Fibroblast of gingiva (primary cell): ENCODE measurements at places on chromosomes 2 and 18.

- DNase-seq = peak; percentile 62
Measured at GRCh38 chr2:33340280-33340679, 136.2 kb upstream of the RASGRP3 start.

DNA sequence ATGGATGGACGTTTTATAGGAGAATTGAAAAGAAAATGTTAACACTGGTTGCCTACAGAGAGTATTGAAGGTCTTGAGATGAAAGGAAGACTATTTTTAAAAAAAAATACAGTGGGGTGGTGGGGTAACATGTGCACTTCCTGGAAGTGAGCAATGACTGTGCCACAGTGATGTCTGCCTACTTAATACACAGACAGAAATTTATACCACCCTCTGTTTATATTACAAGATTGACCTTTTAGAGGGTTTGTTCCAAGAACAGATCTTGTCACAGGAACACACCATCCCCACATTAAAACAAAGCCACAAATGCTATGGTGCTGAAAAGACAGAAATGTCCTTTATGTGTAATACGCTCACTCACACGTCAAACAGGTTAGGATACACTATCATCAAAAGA, 87.6 kb downstream of the THADA start:
- DNase-seq = no peak

- DNase-seq = no peak
Measured at GRCh38 chr2:6982934-6983589, 65.8 kb downstream of the RNF144A start.

DNA sequence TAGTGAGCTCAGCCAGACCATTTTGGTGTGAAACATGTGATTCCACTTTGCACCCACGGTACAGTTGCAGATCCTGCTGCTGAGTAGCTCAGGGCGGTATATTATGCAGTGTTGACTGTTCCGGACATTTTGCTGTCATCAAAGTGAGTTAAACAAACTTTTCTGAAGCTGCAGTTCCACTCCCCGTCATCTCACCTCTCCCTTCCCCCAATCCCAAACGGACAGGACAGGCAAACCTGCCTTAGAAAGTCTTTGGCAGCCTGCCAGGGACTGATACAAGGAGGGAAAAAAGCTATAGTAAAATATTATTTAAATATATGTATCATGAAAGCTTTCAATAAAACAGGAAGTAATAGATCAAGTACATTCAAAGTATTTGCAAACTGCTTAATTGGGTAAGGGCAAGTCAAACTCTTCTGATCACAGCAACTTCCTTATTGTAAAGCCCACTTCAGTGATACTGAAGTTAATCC, 35.5 kb upstream of the SP5 start:
- no peak for DNase-seq

- DNase-seq = no peak
Measured at GRCh38 chr2:127651971-127652550, 6.1 kb downstream of the GPR17 start.

GRCh38 chr2:95387358-95387757, 15.2 kb upstream of the FAHD2A start:
- DNase-seq = no peak

GRCh38 chr2:127586136-127586535, 50.7 kb downstream of the MYO7B start:
- no peak for DNase-seq

DNA sequence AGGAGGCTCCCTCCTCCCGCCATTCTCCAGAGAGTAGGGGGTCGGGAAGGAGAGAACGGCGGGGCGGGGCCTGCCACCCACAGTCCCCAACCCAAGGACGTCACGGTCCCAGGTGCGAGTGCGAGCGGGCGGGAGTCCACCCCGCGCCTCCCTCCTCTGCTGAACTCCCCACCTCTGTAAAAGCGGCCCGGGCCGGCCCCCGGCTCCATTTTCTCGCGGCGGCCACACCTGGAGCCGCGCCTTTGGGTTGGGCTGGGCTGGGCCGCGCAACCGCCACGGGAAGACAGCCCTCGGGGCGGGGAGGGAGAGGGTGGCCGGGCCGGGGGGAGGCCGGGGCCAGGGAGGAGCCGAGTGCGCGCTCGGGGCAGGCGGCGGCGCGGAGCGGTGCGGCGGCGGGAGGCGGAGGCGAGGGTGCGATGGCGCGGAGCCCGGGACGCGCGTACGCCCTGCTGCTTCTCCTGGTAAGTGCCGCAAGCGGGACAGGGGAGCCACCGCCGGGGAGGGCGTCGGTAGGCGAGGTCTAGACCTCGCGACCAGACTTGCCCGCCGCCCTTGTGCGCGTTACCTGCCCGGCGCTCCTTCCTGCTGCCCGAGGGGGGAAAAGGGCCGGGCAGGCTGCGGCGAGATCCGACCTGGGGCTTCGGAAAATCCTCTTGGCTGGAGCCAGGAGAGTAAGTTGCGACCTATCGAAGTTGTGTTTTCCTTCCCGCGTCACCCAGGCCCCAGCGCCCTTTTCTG, at the start of gene DSG2:
Gene DSG2 (plus strand): TSS at position 342 of the 738 bp plus-strand sequence. CDS start 75 bp downstream, at position 417.
- DNase-seq = no peak

- DNase-seq = no peak
Measured at GRCh38 chr2:19576411-19576810, 218.0 kb upstream of the OSR1 start.

DNA sequence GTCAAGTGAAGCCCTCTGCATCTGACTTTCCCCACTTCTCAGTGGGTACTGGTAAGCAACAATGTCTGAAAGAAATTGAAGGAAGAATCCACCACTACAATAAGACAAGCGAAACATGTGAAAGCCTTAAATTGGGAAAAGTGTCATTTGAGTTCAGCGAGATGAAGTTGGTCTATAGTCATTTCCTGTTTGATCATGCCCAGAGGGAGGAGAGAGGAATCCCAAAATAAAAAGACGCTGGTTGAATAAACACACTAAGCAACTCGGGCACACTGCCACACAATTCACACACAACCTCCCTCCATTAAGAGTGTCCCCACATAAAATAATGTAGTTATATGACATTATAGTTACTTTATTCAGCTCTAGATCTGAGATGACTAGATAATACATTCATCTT, 166.1 kb downstream of the CBLN2 start:
- no peak for DNase-seq

DNA sequence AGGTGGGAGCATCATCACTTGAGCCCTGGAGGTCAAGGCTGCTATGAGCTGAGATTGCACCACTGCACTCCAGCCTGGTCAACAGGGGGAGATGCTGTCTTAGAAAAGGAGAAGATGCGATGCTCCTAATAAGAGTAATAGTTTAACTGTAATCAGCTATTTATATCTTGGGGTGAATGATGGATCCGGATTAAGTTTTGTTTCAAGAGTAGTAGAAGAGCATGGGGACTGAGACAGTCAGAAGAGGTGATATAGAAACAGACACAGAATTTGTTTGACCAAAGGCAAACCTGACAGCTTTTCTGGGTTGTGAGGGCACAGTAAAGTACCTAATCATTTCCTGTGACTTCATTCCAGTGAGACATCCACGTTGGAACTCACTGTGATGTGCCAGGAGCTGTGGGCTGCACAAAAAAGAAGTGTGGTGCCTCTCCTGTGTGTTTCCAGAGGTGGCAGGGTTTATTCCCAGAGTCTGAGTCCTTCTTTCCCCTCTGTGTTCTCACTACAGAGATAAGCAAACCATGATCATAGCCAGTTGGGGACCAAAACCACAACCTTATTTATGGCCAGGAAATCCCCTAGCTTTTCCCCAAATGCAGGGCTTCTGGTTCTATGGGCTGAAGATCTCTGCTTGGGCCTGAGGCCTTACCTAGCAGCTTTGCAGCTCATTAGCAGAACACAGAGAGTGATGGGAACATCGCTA, 113.7 kb downstream of the XRCC5 start:
- DNase-seq = no peak

DNA sequence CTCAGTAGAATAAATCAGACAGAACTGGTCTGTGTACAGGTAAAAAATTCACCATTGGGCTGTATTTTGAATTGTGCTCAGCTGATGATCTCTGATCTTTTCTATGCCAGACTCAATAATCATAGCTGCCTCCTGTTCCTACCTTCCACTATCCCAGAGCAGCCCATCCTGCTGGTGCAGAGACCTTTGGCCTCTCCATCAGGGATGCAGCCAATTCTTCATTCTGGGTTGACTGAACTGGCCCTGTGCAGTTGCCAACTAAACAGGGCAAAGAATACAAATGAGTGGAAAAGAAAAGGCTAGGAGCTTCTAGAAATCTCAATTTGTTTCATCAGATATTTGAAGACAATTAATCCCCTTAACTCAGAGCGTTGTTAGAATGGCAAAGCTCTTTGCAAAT, 1781.3 kb upstream of the CELF4 start:
- DNase-seq = no peak

DNA sequence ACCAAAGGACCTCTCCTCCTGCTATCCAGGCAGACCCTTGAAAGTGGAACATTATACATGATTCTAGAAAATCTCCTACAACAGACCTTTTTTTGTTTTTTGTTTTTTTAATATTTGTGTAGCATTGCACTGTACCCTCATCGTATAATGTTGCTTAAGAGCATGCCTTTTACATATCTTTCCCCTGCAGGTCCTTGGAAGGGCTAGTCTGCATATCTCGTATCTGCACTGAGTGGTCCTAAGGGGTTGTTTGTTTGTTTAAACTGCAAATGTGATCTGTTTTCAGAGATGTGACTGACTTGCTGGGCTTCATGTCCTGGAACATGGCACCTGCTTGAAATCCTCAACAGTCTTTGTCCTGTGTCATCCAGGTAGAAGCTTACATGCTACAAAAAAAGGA, 204.1 kb downstream of the FAM210A start:
- DNase-seq = no peak

GRCh38 chr18:49585781-49586663, 24.2 kb downstream of the LIPG start:
- DNase-seq = no peak

GRCh38 chr2:168650781-168651180, 151.7 kb upstream of the NOSTRIN start:
- DNase-seq = no peak

- DNase-seq = peak; percentile 67
Measured at GRCh38 chr2:105235388-105236059, 6.0 kb upstream of the GPR45 start.

DNA sequence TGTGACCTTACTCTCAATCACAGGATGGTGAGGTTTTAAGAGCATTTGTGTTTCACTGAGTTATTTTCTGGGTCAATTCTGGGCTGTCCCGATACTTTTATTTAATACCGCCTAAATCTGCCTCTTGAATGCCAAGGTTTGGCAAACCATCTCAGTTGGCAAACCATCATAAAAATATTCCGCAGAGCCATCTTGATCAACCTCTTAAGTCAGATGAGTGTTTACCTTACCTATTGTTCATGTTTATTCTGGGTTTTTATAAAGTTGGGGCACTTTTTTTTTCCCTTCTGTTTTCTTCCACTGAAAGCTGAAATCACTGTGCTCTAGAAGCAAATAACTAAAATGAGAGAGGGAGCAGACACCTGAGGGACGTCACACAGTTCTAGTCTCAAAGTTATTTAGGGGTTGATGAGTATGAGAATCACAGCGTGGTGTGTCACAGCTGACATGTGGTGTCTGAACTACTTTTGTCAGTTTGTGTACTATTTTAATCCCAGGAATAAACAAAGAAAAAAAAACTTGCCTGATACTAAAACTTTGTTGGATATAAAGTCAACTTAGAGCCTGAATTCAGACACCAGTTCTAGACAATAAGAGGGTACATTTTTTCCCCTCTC, 48.6 kb downstream of the ETAA1 start:
- DNase-seq = no peak

DNA sequence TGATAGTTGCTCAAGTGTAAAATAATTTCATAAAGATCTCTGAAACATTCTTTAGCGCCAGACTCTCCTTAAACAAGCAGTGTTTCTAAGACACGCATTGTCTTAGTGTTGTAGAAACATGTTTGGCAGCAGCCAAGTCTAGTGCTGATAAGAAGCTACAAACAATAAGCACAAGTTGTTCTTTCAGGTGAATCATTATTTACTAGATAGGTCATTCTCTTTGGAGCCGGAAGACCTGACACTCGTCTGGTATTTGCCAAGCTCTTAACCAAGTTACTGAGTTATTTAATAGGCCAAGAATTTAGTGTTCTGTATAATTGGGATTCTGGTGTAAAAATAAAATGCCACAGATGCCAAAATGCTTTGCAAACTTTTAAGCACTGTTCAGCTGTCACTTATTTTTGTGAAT, 852.1 kb downstream of the CPS1 start:
- DNase-seq = no peak

DNA sequence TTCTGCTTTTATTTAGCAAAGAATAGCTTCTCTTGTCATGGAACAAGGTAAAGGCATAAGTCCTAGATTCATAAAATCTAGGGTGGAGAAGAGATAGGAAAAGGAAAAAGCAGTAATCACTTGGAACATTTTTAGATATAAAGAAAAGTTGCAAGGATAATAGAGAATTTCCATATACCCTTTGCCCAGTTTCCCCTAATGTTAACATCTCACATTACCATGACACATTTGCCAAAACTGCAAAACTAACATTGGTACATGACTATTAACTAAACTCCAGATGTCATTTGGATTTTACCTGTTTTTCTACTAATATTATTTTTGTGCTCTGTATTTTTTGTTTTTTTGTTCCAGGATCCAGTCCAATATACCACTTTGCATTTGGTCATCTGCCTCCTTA, 265.1 kb downstream of the ETAA1 start:
- DNase-seq = no peak

- DNase-seq = peak; percentile 98
Measured at GRCh38 chr2:102116630-102117471, 25.7 kb upstream of the IL1R1 start.

GRCh38 chr2:84288293-84288692, 170.8 kb downstream of the SUCLG1 start:
- DNase-seq = no peak

DNA sequence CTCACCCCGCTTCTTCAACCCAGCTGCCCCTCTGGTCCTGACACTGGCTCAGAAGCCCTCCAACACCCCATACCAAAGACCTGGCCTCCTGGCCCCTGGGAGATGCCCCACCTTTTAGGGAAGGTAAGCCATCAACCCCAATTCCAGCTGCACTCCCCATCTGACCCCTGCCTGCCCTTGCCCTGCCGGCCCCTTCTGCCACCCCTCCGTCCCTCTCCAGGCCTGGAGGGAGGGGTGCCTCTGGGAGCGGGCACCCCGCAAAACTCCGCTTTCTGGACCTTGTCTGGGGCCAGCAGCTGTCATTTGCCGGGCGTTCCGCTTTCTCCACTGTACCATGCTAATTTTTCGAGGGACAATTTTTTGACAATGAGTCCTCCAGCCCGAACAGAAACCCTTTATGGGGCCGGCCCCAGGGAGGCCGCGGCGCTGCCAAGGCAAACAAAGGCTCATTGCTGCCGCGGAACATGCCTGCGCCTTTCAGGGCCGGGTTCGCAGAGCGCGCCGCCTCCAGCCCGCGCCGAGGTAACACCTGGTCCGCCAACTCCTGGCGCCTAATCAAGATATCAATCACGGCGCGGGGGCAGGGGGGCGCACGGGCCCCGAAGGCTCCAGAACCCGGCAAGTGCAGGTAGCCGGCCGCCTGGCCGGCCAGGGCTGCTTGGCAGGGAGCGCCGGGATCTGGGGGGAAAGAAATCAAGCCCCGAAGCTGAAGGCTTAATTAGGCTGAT, 96.0 kb downstream of the INHBB start:
- peak; percentile 42 for DNase-seq

GRCh38 chr2:56266761-56267414, 83.1 kb downstream of the CCDC85A start:
- no peak for DNase-seq

- no peak for DNase-seq
Measured at GRCh38 chr2:1979569-1979968, 235.3 kb upstream of the PXDN start.

- no peak for DNase-seq
Measured at GRCh38 chr2:26892133-26892532, 44.2 kb downstream of the DPYSL5 start.
